ENCODE measurements at places on chromosomes 13 and 19.
A peak's percentile ranks its signal among the peaks of the same experiment; 100 is the strongest.

GRCh38 chr13:59545007-59545406 is 618.7 kb downstream of the DIAPH3 start:
- no peak for DNase-seq

GRCh38 chr13:95357875-95358274 is 56.6 kb upstream of the ABCC4 start:
- DNase-seq: no peak

GRCh38 chr19:15701757-15702533 is 25.9 kb upstream of the OR10H2 start:
- no peak for DNase-seq

DNA sequence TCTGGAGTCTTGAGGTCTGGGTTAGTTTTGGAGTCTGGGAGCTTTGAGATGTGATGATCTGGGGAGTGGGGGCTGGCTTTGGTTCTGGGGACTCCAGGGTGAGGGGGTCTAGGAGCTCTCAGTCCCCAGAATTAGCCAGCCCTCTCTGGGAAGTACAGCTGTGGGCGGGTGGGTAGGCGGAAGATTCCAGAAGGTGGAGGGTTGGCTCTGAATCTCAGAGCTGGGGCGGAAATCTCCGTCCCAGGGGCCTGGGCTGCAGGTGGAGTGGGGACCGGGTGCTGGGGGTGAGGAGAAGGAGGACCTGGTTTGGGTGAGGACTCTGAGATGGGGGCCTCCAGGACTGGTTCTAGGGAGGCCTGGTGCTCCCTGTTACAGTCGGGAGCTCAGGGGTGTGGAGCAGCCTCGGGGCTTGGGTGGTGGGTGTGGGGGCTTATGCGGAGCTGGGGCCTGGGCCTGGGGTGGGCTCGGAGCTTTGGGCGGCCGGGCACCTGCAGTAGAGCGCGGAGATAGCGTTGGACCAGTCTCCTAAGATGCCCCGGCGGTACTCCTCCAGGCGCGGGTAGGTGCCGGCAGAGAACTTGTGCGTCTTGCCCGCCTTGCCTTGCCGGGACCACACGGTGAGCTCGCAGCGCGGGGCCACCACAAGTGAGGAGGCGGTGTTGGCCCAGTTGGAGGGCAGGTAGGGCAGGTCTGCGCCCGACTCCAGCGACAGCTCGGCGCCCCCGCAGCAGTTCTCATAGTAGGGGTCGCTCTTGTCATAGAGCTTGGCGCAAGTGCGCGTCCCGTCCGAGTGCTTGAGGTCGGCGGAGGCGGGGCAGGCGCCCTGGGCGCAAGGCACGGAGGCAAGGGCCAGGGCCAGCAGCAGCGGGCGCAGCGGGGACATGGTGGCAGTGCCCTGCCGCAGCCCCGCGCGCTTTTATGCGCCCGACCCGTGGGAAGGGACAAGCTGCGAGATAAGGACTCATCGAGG is at the start of gene SYCN:
SYCN (minus strand) TSS at position 892 of the 970 bp plus-strand sequence; CDS start at position 883, 9 bp downstream.
- no peak for DNase-seq

GRCh38 chr19:38793671-38794070 is 4.7 kb downstream of the LGALS7B start:
- no peak for DNase-seq

GRCh38 chr19:14021474-14021873 is 6.5 kb upstream of the RLN3 start:
- DNase-seq: no peak

DNA sequence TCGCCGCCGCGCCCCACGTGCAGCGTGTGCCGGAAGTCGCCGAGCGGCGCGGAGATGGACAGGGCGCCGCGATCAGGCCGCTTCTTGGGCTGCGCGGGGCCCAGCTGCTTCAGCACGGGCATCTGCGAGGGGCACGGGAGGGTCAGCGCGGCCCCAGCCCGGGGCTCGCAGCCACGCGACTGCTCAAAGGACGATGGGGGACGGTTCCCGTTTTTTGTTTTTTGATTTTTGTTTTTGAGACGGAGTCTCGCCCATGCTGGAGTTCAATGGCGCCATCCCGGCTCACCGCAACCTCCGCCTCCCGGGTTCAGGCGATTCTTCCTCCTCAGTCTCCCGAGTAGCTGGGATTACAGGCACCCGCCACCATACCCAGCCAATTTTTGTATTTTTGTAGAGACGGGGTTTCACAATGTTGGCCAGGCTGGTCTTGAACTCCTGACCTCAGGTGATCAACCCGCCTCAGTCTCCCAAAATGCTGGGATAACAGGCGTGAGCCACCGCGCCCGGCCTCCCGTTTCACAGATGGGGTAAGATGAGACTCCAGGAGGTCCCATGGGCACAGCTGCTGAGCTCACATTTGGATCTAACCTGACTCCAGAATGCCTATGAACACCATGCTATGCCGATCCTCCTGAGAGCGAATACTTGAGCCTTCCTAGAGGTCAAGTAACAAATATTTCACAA is 2.0 kb upstream of the LENG9 start:
- DNase-seq: no peak

DNA sequence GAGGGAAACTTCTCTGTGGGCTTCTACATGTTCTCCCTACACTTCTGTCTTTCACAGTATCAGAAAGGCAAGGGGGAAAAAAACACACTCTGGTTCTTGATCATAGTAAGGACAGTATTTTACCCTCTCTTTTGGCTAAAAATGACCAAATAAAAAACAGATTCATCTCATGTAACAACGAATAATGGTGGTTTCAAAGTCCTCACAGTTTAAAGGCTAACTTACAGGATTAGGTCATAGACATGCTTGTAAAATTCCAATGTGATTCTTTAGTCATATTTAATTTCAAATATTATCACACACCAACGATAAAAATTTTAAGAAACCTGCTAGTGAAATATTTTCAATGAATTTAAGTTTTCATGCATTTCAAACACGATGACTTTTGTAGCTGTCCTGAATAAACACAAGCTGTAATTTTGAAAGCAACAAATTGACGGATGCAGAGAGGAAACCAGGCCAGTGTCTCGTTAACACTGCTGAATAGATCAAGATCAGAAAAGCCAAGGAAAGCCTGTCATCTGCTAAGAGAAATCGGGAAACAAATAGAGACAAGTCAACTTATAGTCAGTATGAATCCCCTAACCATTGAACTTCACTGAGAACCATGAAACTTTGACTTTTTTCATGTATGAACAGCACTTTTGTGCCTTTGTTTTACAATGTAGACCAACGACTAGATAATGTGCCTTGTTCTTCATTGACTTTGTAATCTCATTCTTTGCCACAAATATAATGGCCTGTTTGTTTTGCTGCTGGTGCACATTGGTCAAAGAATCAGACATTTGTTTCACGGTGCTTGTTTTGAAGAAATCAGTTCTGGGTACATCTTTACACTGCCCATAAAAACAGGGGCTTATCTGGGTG is 22.0 kb downstream of the MBNL2 start:
- no peak for DNase-seq

- no peak for DNase-seq
Observed at GRCh38 chr13:27924529-27925141, 4.8 kb downstream of the PDX1 start.

DNA sequence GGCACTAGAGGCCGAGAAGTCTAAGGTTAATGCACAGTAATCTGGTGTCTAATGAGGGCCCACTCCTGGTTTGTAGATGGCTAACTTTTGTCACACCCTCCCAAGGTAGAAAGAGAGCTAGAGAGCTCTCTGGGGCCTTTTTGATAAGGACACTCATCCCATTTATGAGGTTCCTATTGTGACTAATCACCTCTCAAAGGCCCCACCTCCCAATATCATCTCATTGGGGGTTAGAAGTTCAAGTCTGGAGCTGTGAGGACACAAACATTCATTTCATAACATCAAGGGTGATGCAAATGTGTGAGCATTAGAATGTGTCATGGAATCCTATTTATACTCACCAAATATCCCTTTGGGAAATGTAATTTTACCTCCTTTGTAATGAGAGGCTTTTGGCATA is 79.2 kb upstream of the SLC10A2 start:
- no peak for DNase-seq

- DNase-seq: peak; percentile 88
Observed at GRCh38 chr19:18007044-18007916, 690 bp upstream of the ARRDC2 start.

GRCh38 chr13:110426735-110427134 is 119.7 kb downstream of the COL4A2 start:
- DNase-seq: no peak

- peak; percentile 62 for DNase-seq
Observed at GRCh38 chr19:16342002-16342715, 17.5 kb downstream of the KLF2 start.

DNA sequence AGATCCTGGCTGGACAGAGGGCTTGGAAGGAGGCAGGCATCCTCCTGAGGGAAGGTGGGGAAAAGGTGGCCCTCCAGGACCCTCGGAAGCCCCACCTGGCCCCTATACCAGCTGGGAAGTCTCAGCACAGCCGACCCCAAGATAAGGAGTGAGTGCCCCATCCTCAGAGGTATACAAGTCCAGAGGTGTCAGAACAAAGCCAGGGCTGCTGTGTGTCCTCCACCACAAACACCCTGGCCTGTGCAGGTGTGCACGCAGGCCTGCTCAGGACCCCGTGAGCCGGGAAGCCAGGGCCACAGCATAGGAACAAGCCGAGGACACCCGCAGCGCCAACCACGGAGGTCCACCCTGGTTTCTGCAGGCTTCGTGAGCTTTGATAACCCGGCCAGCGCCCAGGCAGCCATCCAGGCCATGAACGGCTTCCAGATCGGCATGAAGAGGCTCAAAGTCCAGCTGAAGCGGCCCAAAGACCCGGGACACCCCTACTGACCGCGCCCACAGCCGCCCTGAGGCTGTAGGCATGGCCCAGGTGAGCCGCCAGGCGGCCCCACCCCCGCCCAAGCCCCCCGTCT is 68.6 kb downstream of the CELF5 start:
- DNase-seq: no peak

- no peak for DNase-seq
Observed at GRCh38 chr13:23715092-23715761, 145.0 kb downstream of the TNFRSF19 start.

DNA sequence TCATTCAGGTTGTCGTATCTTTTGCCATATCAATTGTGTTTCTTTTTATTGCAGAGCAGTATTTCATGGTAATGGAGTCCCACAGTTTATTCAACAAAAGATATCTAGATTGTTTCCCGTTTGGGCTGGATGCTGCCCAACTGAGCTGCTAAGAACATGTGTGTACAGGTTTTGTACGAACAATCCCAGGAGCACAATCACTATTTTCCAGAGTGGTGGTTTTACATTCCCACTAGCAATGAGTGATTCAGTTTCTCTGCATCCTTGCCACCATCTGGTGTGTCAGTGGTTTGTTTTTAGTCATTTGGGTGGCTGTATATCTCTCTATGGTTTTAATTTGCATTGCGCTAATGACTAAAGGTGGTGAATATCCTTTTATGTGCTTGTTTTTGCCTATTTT is 52.7 kb upstream of the ZDHHC20 start:
- DNase-seq: no peak

DNA sequence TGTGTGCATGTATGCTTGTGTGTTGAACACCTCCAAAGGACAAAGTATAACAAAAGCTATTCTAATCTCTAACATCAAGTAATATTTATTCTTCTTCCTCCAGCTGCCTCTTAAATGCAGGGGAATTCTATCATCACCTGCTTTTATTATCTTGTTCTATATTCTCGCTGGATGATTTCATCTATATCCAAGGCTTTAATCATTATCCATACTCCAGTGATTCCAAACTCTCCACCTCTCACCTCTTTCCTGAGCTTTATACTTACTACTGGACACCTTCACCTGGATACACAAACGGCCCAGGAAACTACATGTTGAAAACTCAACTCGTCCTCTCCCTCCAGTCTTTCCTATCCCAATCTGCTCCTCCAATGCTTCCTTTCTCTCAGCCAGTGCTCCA is 418.6 kb downstream of the KLF5 start:
- no peak for DNase-seq

DNA sequence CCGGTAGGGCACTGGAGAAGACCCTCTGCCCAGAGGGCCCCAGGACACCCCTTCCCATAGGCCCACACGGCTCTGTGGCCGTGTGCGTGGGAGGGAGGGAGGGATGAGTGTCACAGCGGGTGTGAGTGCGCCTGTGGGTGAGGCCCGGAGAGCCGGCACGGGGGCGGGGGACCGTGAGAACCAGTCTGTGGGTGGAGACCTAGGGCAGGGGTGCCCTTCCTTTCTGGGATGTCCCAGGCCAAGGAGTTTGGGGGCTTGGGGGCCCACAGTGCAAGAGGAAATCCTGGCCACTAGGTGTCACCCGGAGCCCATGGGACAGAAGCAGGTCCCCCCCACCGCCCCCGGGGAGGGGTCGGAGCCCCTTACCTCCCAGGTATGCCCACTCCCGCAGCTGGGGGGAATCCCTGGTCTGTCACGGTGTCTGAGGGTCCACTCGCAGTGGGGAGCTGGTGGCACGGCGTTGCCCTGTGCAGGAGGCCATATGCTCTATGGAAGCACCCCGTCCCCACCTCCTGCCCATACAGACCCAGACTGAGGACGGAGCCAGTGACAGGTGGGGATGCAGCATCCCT is 16.0 kb upstream of the SLC7A10 start:
- DNase-seq: peak; percentile 45

DNA sequence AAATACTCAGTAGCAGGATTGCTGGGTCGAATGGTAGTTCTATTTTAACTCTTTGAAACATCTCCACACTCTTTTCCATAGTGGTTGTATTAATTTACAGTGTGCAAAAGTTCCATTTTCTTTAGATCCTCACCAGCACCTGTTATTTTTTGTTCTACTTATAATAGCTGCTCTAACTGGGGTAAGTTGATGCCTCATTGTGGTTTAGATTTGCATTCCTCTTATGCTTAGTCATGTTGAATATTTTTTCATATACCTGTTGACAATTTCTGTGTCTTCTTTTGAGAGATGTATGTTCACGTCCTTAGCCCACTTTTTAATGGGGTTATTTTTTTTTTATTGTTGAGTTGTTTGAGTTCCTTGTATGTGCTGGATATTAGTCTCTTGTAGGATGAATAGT is 144.6 kb downstream of the NBEA start:
- no peak for DNase-seq

DNA sequence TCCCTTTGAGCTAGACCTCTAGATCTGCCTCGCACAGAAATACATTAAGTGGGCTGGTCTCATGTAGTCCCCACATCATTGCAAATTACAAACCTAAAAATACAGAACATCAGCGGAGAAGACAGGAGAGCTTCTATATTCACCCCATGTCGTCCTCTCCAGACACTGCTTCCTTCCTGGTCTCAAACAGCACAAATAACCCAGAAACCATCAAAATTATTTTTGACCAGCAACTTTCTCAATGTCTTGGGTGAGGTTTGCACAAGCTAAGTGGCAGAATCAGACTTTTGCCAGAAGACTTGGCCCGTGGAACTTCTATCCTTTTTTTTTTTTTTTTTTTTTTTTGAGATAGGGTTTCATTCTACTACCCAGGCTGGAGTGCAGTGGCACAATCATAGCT is 28.2 kb downstream of the CLEC17A start:
- no peak for DNase-seq

GRCh38 chr19:18274219-18274780 is at the start of gene IQCN:
TSS of gene IQCN (minus strand) at chr19:18274452. CDS start at chr19:18269478, 4,974 bp downstream.
- peak; percentile 57 for DNase-seq

GRCh38 chr13:36819739-36820090 is 693 bp downstream of the RFXAP start:
- DNase-seq: no peak

GRCh38 chr19:12095111-12095790 is 30.7 kb downstream of the ZNF844 start:
- DNase-seq: no peak
